ENCODE measurements at places on chromosomes 4 and X.

GRCh38 chr4:53022513-53023100, 160.5 kb downstream of the RASL11B start:
- no peak for DNase-seq

GRCh38 chr4:62118558-62118957, 918.4 kb downstream of the ADGRL3 start:
- no peak for DNase-seq

- DNase-seq = no peak
Observed at GRCh38 chr4:35978551-35978950, 265.8 kb downstream of the ARAP2 start.

GRCh38 chrX:73916931-73917667, 354.1 kb downstream of the CHIC1 start:
- DNase-seq = no peak

- no peak for DNase-seq
Observed at GRCh38 chr4:118765399-118765798, 70.5 kb downstream of the SEC24D start.

DNA sequence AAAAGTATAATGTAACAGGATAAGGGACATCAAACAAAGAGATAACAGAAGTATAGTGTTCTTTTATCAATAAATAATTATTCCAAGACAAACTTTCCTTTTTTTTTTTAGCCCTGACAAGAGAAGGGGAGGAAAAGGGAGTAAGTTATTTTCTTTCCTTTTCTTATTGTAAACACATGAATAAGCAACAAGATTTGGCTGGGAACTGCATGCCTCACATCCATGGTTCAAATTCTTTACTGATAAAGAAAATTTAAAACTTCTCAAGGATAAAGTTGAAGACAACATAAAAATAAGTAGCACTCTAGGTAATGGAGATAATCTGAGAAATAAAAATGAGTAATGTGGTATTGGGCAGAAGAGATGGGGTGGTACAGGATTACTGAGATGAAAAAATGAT, 71.6 kb downstream of the NEK1 start:
- DNase-seq = no peak

GRCh38 chr4:100849319-100849718, 331.5 kb upstream of the EMCN start:
- no peak for DNase-seq

- DNase-seq = no peak
Observed at GRCh38 chr4:184616633-184617551, 32.4 kb downstream of the CASP3 start.

DNA sequence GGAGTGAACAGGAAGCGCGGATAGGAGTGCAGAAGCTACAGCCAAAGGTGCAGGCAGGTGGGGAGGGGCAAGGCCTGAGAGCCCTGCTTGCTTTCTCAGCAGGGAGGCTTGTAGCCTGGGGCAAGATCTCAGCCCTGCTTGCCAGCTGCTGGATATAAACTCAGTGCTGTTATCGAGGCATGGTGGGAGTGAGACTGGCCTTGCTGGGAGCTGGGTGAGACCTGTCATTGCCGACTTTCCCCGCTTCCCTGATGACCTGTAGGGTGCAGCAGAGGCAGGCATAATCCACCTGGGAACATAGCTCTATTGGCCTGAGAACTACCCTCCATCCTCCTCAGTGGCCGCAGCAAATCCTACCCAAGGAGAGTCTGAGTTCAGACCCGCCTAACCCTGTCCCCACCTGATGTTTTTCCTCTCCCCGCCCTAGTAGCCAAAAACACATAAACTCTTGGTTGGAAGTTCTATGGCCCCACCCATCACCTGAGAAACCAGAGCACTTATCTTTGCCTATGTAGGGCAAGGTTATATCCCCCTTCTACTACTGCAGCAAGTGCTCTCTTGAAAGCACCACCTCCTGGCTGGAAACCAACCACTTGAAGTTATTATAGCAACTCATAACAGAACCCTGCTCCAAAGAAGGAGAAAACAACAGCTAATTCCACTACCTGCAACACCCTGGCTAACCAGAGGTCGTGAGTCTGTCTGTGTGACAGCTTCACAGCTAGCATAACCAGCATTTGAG, 80.7 kb downstream of the FHIP1A start:
- no peak for DNase-seq

DNA sequence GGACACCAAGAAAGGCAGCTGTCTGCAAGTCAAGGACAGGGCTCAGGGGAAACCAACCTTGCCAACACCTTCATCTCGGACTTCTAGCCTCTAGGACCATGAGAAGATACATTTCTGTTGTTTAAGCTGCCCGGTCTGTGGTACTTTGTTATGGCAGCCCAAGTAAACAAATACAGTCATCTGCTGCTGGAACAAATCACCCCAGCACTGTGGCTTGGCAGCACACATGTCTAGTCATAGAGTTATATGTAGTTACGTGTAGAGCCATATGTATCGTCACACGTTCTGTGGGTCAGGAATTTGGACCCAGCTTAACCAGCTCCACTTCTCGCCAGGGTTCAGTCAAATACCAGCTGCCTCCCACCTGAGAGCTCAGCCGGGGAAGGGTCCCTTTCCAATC, 2.5 kb downstream of the HTT-AS start:
- DNase-seq = no peak

- DNase-seq = no peak
Observed at GRCh38 chrX:152573866-152574265, 63.8 kb upstream of the GABRQ start.

GRCh38 chr4:54802336-54802735, 144.6 kb downstream of the KIT start:
- no peak for DNase-seq

DNA sequence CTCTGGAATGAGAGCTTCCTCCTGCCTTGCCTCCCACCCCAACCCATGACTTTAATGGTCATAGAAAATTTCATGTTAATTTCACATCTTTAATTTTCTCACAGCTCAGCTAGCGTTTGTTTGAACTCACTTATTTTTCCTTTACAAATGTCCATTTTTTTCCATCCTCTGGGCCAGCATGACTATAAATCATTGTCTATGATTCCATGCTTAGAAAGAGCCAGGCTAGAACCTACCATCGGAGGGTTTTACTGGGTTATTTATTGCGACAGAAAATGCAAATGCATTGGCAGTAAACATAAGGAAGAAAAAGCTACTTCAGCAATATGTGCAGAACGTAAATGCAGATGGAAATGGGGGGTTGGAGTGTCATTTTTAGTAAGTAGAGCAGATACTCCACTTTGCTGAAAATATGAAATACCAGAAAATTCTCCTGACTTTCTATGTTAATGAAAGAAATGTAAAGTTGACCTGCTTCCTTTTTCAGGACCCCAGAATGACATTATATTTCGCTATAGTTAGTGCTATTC, 37.1 kb downstream of the LGI2 start:
- no peak for DNase-seq

DNA sequence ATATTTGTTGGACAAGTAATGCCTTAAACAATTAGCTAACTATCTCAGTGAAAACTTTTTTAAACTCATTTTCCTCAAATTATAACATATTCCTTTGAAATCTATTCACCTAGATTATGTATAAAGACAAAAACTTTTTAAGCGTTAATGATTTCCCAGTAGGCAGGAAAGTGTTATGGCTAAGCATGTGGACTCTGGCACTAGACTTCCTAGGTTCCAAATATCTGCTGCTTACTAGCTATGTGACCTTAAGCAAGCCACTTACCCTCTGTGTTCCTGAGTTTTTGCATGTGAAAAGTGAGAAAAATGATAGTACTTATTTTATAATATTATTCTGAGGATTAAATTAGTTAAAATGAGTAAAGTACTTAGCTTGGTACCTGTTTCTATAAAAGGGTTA, 301.8 kb downstream of the STPG2 start:
- no peak for DNase-seq

DNA sequence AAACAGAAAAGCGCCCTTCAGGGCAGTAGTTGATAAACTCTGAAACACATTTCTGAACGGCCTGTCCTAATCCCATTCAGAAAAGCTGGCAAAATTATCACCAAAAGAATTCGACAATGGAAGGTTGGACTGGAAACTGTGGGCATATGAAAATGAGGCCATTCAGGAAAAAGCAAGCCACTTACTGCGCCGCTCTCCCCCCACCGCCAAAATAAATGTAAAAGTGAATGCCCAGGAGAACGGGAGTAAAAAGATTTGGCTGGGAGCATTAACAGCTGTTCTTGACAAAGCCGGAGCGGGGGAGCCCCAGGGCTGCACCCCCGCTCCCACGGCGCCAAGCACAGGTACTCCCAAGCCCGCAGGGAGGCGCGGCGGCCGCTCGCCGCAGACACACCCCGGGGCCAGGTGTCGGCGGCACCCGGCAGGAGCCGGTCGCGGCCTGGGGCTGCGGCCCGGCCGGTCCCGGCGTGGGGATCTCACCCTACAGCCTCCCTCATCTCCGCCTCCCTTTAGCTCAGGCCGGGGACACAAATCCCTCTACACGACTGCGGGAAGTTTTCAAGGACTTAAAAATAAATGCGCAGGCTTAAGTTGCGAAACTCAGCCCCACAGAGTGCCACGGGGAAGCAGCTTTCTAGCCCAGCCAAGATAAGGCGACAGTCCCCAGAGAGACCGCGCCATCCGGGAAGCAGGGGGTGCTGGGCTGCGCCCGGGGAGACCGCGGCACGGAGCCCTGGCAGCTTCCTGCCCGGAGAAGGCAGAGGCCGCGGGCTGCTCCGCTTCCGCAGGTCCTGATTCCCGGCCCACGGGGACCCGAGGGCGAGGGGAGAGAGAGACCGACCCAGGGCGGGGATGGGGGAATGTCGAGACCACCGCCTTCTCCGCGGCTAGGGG, 593 bp downstream of the SH3RF1 start:
- DNase-seq = peak; percentile 68

GRCh38 chr4:85113706-85114105, 147.2 kb upstream of the WDFY3 start:
- no peak for DNase-seq

DNA sequence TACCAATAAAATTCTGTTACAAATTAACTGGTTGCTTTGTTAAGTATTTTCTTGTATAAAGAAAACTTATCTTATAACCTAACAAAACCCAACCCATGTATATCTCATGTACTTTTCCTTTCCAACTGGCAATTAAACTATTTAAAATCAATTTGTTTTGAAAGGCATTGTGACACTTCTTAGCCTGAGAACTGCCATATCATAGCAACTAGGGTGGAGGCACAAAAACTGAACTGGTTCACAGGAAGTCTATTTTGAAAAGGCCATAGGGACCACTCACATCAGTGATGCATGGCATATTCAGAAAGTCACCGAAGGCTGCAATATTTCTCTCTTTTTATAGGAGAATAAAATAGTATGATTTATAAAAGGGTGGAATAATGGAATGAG, 40.5 kb upstream of the ARSJ start:
- no peak for DNase-seq

DNA sequence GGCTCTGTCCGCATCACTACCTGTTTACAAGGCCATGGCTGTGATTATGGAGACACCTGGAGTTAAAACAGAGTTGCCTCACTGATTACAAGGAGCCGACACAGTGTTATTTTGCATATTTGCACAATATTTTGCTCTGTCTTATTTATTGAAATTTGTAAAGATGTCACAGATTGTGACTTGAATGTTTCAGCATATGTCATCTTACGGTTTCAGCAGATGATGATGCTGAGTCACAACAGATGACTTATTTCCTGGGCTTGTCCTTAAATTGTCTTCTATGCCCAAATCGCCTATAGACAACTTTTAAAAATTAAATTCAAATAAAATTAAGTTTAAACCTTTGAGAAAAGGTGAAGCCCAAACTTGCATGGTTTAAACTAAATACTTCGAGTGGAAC, 87.1 kb upstream of the INPP4B start:
- no peak for DNase-seq

Measured in RWPE2 (cell line).